SW 1271 (cell line): ENCODE measurements at places on chromosomes 3 and 15.

GRCh38 chr3:13600950-13601691 is 52.2 kb downstream of the FBLN2 start:
- DNase-seq, result no peak

DNA sequence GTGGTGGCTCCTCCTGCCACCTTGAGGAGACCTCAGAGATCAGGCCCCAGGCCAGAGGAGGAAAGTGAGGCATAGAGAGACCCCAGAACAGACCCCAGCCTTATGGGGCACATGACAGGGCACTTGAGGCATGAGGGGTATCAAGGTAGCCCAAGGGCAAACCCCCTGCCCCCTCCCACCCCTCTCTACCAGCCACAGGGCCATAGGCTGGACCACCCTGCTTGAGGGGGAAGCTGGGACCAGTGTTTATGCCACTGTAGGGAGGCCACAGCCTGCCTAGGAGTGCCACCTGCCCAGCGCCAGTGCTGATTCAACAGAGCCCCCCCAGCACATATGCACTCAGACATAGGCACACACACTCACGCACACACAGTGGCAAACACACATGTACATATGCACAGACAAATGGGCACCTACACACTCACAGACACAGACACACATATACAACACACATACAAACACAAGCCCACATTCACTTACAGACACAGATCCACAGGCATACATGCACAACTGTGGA is 10.3 kb downstream of the MYL3 start:
- no peak for DNase-seq

- DNase-seq, result no peak
Observed at GRCh38 chr3:48180021-48180420, 8.2 kb downstream of the CDC25A start.

GRCh38 chr3:37913522-37913921 is 51.8 kb downstream of the CTDSPL start:
- DNase-seq, result no peak

DNA sequence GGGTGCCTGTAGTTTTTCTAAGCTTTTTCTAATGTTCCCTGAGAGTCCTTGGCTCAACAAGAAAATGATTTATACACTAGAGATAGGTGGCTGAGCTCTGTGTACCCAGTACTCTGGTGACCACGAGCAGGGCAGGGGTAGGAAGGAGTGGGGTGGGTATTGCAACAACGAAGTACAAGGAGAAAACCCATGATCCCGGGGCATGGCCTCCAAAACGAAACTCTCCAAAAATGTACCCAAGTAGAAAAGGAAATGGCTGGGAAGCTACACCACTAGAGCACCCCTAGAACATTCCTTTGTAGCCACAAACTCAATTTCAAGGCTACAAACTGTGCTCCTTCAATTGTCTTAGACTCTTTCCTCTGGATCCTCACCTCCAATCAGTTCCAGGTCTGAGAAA is 138.9 kb downstream of the DUT start:
- DNase-seq, result no peak
